ENCODE measurements at places on chromosomes 12 and 14.
A peak's percentile ranks its signal among the peaks of the same experiment; 100 is the strongest.

DNA sequence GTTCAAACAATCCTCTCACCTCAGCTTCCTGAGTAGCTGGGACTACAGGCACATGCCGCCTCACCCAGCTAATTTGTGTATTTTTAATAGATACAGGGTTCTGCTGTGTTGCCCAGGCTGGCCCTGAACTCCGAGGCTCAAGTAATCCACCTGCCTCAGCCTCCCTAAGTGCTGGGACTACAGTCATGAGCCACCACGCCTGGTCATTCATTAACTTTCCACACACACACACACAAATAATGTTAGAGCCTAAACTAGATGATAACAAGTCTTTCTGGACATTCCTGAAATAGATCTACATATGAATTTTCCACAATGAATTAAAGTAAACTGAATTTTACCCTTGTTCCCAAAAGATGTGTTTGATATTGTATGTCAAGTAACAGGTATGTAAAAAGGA is 776.0 kb downstream of the GALC start:
- DNase-seq: no peak

- no peak for DNase-seq
Observed at GRCh38 chr14:92964124-92965109, 41.5 kb downstream of the CHGA start.

DNA sequence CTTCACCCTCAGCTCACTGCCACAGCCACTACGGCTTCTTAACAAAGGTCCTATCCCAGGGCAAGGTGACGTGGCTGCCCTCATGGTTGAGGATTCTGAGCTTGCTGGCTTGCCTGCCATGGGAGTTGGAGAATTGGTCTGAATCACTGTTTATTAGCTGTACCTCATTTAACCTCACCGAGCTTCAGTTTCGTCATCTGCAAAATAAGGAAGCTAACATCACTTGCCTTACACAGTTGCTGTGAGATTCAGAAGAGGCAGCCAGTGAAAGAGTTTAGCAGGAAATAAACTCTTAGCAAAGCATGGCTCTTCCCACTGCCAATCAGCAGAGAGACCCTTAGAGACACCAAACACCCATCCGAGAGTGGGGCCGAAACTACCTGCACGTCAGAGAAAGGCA is 90.1 kb upstream of the KCNA1 start:
- peak; percentile 50 for DNase-seq

- DNase-seq: peak; percentile 14
Observed at GRCh38 chr12:103273645-103274044, 222.1 kb downstream of the C12orf42 start.

GRCh38 chr12:103905730-103906349 is 24.4 kb upstream of the HSP90B1 start:
- DNase-seq: peak; percentile 36

DNA sequence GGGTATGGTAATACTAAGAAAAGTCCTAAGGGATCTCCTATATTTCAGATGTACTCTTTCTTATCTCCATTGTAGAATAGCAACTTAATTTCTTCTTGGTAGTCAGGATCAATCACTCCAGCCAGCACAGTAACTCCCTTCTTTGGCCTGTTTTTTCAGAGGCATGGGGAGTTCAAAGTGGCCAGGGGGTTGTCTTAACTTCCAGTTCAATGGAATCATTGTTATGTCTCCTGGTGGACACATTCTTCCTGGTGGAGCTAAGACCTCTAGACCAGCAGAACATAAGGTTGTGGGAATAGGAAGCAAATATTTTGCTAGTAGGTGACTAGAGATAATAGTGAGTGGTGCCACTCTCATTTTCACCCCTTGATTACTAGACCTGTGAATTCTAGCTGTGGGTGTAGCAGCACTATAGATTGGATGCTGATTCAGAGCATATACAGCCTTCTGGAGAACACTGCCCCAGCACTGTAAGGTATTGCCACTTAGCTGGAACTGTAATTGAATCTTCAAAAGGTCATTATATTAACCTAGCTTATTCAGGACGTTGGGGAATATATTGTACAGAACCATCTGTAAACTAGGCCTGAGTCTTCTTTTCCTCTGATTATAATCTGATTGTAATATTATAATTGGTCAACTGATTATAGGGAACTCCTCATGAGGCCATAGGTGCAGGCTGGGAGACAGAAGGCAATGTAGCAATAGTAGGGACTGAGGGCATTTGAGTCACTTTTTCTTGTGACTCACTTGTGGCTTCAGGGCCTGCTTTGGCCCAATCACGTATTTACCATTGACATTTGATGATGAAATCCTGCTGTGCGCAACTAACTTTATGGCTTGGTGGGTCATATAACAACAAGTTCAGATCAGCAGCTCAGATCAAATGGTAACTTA is 60.2 kb upstream of the ATP2B1 start:
- DNase-seq: no peak

DNA sequence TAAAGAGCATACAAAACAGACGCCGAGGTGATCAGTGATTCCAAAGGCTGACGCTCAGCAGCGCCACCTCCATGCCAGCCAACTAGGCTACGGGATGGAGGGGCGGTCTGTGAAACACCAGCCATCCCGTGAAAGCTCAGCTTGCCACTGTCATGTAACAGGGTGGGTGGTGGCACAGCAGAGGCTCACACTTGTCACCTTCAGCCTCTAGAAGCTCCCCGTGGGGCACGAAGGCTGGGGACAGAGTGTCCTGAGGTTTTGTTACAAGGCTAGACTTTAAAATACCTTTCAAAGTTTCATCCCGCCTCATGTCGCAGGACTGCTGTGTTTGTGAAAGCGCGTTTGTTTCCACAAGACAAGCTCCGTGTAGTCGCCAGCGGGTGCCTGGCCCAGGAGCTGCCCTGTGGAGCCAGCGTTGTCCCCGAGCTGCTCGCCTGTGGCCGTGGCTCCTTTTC is 20.7 kb downstream of the XRCC3 start:
- no peak for DNase-seq

DNA sequence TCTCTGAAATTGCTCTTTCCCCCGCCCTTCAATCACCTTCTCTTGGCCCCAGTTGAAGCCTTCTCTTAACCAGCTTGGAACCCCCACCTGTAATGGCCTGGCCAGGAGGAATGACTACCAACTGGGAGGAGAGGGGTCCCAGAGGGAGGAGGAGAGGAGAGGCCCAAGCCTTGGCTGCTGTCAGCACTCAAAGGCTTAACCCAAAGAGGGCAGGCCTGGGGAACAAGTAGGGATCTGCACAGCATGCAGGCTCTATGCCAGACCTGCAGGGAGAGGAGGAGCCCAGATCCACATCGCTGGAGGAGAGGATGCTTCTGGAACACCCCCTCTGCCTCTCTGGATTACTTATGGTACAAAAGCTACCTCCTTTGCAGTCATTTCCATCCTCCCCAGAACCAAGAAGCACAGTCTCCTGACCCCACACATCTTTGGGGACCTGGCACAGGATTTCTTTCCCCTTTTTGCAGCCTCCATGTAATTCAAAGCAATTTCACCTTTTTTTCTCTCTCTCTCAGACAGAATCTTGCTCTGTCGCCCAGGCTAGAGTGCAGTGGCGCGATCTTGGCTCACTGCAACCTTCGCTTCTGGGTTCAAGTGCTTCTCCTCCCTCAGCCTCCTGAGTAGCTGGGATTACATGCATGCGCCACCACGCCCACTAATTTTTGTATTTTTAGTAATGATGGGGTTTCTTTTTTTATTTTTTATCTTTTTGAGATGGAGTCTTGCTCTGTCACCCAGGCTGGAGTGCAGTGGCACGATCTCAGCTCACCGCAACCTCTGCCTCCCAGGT is 6.2 kb downstream of the RARG start:
- DNase-seq: no peak

- DNase-seq: no peak
Observed at GRCh38 chr12:116933512-116934246, 22.9 kb downstream of the FBXW8 start.

- no peak for DNase-seq
Observed at GRCh38 chr12:61422786-61423185, 837.4 kb upstream of the USP15 start.

All from GM13976 (cell line).